Activated T-helper 1 cell treated with anti-CD3 and anti-CD28 coated beads, Interleukin-2, amount 50 U/mL, for 16 hours (primary cell): ENCODE measurements at places on chromosomes 7 and 10.

DNA sequence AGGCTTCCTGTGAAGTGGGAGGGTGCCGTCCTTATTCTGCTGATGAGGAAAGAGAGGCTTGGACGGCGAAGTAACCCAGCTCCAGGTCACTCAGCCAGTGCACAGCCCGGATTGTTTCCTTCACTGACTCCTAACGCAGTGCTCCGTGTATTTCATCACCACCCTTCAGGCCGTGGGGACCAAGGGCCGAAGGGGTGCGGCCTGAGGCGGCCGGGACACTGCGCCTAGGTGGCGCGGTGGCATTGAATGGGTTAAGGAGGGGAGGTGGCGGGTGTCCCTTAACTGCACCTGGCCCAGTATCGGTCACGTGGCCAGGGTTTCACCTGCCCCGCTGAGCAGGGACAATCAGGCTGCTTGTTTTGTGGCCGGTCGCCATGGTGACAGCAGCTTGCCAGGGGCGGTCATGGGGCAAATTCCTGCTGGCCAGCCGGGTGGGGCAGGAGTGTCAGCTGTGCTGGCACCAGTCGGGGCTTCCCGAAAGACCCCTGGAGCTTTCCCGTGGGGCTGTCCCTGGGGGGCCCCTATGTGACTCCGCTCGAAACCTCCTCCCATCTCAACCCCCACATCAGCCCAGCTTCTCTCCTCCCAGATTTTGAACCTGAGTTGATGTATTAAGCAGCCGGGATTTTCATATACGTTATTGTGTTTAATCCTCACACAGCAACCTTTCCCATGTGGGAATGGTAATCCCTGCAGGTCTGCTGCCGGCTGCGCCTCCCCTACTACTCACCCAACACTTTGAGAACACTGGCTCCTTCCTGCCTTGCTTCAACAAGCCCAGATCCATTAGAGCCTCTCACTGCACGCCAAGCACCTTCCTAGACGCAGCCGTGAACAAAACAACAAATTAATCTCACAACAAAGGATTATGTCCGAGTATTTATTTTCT lies 4.4 kb upstream of the ABHD11 start:
- no peak for DNase-seq

DNA sequence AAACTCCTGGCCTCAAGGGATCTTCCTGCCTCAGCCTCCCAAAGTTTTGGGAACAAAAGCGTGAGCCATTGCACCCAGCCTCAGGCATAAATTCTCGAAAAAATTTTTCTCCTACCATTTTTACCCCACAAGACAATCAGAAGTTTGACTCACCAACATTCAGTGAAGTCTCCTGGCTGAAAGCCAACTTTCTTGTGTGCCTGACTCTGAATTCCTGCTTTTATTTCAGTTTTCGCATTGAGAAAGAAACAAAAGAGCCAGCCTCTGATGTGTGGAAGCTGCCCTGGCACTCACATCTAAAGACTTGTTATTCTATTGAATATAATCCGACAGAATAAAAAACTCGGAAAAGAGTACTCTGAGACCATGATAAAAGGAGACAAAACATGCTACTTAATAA lies 402.9 kb downstream of the MAGI2 start:
- no peak for DNase-seq

- no peak for DNase-seq
Observed at GRCh38 chr10:6056411-6057135, 5.6 kb downstream of the IL2RA start.

- DNase-seq, result no peak
Observed at GRCh38 chr10:56222237-56222636, 138.8 kb downstream of the ZWINT start.

DNA sequence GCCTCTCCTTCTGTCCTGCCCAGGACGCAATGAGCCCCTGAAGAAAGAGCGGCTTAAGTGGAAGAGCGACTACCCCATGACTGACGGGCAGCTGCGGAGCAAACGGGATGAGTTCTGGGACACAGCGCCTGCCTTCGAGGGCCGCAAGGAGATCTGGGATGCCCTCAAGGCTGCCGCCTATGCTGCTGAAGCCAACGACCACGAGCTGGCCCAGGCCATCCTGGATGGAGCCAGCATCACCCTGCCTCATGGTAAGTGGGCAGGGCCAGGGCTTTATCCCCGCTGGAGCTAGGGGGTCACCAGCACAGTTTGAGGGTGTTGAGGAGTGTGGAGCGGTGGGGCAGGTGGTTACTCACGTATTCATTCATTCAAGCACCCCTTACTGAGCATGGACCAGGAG lies 4.7 kb upstream of the ANKRD2 start:
- no peak for DNase-seq

GRCh38 chr7:112547916-112548315 lies 67.1 kb downstream of the LSMEM1 start:
- no peak for DNase-seq

DNA sequence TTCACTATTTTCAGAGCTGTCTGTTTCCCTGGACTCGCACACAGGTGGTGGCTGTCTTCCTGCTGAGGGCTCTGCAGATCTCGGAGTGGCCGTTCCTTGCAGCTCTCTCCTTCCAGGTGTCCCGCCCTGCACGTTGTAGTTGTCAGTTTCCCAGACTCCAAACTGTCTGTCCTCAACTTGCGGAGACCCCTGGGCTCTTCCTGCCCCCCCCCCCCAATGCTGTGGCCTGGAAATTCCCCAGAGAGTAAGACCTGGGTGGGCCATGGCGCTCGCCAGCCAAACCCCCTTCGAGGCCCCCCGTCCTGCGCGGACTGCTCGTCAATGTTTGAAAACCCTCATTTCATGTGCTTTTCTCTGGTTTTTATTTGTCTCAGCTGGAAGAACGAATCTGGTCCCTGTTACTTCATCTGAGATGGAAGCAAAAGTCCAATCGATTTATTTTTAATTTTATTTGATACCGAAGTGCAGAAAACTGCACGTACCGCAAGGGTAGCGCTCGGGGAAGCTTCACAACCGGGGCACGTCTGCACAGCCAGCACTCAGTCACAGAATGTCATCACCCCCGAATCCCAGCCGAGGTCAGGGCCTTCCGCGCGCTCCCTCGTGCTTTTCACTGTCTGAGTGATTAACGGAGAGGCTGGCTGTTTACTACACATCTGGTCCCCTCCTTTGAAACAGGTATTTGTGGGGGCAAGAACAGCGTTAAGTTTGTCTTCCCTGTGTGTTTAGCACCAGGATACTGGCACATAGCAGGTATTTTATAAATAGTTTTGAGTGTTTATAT lies 46.4 kb upstream of the NKX6-2 start:
- DNase-seq, result no peak

- no peak for DNase-seq
Observed at GRCh38 chr7:142714375-142714774, 34.9 kb upstream of the PRSS1 start.

DNA sequence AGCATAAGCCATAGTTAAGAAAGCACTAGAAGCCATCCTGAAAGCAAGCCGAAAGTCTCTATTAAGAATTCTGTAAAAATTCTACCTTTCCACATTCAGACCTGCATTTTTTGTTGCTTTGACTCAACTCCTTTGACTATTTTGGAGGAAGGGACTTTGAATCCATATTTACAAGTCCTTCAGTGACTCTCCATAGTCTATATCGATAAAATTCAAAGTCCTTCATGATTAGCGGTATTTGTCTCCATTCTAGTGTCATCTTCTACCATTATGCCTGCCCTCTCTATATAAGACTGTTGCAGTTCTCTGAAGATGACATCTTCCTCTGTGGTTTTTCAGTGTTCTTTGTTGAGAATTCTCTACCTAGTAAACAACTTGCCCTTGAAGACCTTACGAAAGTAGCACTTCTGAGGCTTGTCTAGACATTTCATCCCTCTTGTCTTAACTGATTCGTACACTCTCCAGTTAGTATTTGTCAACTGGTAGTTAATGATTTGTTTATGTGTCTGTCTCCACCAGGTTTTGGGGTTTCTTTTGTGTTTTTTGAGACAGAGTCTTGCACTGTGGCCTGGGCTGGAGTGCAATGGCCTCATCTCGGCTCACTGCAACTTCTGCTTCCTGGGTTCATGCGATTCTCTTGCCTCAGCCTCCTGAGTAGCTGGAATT lies 1.7 kb downstream of the CCSER2 start:
- DNase-seq, result no peak

DNA sequence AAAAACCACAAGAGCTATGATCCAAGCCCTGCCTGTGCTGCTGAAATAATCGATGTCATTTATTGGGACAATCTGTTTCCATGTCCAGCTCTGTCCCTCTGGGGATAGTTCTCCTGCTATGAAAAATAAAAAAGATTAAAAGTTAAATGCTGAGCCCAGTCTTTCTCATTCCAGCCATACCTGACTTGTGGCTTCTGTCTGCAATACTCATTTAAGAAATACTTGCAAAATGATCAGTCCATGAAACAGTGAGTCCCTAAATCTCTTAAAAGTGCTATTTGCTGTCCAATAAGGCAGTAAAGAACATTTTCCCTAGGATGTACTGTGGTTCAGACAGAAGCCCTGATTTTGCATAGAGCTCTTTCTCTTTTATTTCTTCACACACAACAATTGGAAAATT lies 91.7 kb downstream of the SLC16A9 start:
- DNase-seq, result no peak

DNA sequence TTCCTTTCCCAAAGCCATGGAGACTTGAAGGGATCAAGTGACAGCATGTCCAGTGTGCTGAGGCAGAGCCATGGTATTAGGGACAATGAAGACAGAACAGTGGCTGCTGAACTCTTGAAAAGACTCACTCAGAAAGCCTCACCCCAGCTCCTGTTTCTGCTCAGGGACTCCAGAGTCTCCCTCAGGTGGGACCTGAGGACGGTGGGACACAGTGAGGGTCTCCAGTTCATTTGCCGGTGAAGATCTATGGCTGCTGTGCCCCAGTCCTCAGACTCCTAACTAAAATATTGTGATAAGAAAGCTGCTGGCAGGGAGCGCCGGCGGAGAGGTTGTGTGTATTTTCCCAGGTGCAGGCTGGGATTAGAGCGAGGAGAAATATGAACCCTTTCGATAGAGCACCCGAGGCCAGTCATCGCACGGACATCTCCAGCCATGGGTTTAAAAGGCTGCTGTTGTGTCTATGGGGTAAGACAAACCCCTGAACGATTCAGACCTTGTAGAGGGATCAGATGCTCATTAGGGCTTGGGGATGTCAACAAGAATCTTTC lies 57.2 kb downstream of the C7orf25 start:
- no peak for DNase-seq

DNA sequence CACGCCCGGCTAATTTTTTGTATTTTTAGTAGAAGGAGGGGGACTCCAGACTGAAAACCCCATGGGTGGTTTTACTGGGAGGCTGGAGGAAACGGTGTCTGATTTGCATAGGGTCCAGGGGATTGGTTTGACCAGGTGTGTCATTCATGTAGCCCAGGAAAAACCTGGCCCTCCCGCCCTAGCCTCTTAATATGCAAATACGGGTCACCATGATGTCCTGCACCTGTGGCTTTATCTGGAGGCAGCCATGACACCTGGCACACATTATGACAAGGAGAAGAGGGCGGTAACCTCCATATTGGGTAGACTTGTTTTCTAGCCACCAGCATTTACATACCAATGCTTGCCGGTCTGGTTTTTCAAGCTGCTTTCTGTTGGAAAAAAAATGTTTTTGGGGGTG lies 68.0 kb downstream of the TRIL start:
- no peak for DNase-seq

DNA sequence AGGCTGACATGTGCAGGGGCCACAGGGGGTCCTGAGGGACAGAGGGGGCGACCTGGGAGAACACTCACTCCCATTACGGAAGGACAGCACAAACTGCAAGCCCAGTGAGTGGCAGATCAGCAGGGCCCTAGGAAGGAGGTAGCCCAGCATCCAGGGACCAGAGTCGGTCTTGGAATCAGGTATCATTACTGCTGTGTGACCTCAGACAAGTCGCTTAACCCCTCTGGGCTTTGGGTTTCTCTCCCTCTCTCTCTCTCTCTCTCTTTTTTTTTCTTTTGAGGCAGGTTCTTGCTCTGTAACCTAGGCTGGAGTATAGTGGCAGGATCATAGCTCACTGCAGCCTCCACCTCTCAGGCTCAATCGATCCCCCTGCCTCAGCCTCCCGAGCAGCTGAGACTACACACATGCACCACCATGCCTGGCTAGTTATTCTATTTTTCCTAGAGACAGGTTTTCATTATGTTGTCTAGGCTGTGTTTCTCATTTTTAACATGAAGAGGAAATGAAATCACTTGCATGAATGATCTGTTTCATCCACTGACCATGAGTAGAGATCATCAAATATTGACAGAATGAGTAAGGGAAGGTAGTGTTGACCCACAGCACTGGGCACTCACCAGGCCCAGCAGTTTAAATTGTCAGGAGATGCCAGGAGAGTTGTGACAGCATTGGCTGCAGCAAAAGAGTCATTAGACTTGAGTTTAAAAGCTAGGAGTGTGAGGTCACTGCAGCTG lies 49.4 kb downstream of the BUB3 start:
- no peak for DNase-seq

DNA sequence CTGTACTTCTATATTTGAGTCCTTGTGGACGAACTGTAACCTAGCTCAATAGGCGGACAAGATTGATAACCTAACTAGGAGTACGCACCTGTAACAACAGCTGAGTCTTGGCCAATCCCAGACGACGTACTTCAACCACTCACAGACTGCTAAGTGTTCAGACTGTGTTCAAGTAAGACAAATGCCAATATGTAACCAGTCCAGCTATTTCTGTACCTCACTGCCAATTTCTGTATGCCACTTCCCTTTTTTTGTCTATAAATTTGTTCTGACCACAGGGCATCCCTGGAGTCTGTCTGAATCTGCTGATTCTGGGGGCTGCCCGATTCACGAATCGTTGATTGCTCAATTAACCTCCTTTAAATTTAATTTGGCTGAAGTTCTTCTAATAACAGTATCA lies 32.2 kb downstream of the HACD1 start:
- no peak for DNase-seq

GRCh38 chr7:112290065-112290464 lies 83.6 kb downstream of the ZNF277 start:
- DNase-seq, result no peak

DNA sequence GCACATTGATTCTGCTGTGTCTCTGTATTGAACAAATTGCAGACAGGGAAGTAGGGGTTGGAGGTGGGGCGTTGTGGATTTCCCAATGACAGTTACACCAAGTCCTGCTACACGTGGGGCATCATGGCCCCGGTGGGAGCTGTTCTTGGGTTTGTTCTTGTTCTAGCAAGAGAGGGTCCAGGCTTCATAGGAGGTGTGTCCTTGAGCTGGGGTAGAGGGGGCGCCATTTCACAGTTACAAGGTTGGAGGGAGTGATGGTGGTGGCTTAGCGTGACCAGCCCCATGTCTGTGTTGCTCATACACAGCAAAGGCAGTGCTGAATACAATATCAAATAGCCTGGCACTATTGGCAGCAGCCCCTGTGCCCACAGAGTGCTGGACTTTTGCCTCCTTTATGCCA lies 15.7 kb downstream of the SH2D4B start:
- DNase-seq, result no peak

DNA sequence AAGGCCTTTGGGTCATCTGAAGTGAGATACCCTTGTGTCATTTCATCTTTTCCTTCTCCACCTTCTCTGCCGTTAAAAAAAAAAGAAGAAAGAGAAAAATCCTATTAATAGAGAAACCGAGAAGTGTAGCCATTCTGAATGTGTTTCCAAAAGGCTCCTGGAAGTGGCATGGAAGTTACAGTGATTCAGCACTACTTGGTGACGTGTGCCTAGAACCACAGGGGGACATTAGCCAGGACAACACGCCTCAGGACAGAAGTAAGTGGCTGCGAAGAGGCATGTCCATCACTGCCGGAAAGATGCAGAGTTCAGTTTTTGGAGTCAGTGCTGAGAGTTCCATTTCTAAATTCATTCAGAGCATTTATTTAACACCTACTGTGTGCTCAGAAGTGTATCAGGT lies 6.3 kb downstream of the HTRA1 start:
- DNase-seq, result no peak
